ENCODE measurements at places on chromosomes 13 and 19. TPM values are rescaled to one million over a fixed set of nuclear protein-coding genes. Genes with fewer than 3 reads are reported as not detected.

GRCh38 chr13:94860981-94861407, 148.6 kb upstream of the SOX21 start:
- peak; percentile 24 for DNase-seq

Gene PTGIR
- total RNA-seq: 4.1 TPM

DNA sequence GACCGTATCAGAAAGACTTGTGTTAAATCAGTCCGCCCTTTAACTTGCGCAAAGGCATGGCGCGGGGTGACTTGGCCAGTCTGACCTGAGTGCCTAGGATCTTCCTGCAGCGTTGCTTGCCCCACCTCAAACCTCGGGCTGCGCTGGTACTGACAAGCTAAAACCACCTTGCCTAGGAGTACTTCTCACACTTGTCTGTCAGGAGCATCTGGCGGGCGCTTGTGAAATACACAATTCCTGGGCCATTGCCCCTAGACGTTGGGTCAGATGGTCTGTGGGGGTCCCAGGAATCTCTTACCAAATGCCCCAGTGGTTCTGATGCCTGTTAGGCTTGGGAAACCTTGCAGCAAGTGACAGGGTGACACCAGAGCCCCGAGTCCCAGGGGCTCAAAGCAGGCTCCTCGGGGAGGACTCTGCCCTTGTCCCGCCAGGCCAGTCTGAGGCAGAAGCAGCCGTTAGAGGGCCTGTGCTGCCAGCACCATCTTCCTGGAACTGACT, 12.9 kb downstream of the CEBPG start:
- DNase-seq: no peak

Gene PLEKHF1
- total RNA-seq: 6.8 TPM

Gene PRODH2
- not detected for total RNA-seq

Data from adrenal gland (tissue), 19 donors.